CD8-positive, alpha-beta memory T cell (primary cell): ENCODE measurements at places on chromosomes 3 and 15.

DNA sequence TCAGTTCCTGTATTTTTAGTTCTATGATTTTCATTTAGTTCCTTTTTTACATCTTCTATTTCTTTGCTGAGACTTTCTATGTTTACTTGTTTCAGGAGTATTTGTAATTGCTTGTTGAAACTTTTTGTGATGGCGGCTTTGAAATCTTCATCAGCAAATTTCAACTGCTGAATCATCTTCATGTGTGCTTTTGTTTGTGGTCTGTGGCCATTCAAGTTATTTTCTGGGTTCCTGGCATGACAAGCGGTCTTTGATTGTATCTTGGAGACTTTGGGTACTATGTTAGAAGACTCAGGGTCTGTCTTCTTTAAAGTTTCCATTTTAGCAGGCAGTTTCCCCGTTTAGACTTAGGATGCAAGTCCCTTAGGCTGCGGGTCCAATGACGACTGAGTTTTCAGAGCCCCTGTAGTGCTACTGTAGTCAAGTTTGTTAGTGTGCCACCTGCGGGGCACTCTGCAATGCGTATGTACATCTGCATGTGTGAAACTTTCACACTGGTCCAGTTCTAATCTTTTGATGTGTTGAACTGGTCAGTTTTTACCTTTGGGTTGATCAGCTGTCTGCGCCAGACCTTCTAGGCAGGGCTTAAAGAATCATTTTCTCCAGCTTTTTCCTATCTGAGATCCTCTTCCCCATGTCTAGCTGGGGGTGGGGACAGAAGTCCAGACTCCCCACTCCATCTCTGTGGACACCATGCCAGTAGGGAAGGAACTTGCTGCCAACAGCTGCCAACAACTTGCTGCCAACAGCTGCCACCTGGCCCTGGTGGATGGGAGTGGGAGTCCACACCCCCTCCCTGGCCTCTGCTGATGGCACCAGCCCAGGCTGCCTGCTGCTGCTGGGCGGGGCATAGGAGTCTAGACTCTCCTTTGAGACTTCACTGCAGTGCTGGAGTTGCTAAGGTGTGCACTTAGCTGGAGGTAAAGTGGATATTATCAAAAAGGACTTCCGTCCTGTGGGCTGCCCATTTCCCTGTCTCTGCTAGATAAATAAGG lies 190.9 kb downstream of the TJP1 start:
- DNase-seq = no peak

- no peak for DNase-seq
Observed at GRCh38 chr3:171326717-171327440, 133.3 kb downstream of the TNIK start.

- no peak for DNase-seq
Observed at GRCh38 chr3:37074178-37074577, 80.9 kb downstream of the MLH1 start.

- no peak for DNase-seq
Observed at GRCh38 chr15:80517290-80517689, 113.1 kb downstream of the ARNT2 start.

DNA sequence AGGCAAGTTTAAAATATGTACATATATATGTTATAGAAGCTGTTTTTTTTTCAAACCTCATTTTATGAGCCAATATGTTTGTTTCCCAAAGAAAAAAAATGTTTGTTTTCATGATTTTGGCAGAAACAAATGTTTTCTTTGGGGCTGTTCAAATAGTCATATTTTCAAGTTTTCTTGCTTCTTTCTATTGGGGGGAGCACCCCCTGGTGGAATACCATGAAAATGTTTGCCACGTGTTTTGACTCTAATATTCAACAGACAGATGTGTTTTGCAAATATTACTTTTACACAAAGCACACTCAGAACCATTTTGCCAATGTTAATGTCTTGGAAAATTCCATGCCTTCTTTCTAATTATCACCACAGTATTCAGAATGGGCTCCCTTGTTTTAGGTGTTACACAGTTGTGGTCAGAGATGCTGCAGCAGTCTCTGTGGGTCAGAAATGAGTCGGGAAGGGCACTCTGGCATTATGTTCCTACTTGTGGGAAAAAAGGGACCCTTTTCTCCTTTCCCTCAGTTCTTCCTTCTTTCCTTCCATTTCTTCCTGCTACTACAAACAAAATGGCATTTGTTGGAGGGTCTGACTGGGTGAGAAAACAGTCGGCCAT lies 817.0 kb downstream of the TUSC7 start:
- no peak for DNase-seq

GRCh38 chr3:126545544-126545943 lies 13.2 kb downstream of the C3orf22 start:
- no peak for DNase-seq

GRCh38 chr3:128548021-128548420 lies 55.0 kb upstream of the GATA2 start:
- no peak for DNase-seq
